ENCODE measurements at places on chromosomes 5 and 9. TPM values are rescaled to one million over a fixed set of nuclear protein-coding genes. Genes with fewer than 3 reads are reported as not detected.

The DMRT2 gene
- 0.45 TPM for total RNA-seq

The IL5 gene
- not detected for total RNA-seq

- DNase-seq = no peak
Observed at GRCh38 chr5:73417303-73418034, 31.1 kb downstream of the FOXD1 start.

The PPP2R2B gene
- total RNA-seq = 64.4 TPM

The ZFP37 gene
- 17.3 TPM for total RNA-seq

- peak; percentile 6 for DNase-seq
Observed at GRCh38 chr9:73183917-73184861, 32.5 kb downstream of the ANXA1 start.

DNA sequence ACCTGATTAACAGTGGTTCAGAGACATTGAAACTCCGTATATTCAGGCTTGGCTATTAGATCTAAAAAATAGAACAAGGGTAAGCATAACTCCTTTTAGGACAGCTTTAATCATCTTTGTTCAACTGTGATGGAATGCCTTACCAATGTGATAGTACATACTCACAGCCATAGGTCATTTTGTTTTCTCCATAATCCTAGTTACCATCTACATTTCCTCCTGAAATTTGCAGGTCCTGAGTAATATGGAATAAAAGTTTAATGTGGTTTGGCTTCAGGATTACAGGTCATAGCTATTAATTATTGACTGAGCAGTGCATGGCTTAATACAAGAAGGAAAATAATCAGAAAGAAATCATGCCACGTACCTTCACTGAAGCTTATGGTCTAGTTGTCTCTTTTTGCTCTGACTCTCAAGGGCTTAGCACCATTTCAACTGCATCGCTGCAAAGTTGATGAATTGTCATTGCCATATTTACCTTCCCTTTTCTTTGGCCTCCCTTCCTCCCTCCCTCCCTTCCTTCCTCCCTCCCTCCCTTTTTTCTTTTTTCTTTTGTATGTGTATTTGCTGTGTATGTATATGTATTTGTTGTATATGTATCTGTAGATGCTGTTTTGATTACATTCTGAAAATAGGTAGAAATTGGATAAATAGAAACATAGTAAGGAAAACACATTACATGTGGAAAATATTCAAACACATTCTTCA is 250.9 kb upstream of the ZNF608 start:
- DNase-seq = no peak

- DNase-seq = no peak
Observed at GRCh38 chr5:143214890-143215289, 188.6 kb downstream of the NR3C1 start.

- no peak for DNase-seq
Observed at GRCh38 chr9:120902569-120903535, 23.7 kb downstream of the TRAF1 start.

The FNIP1 gene
- 40.1 TPM for total RNA-seq

The FBXL7 gene
- 7.8 TPM for total RNA-seq

The ZNF169 gene
- total RNA-seq = 9.8 TPM

The AHRR gene
- total RNA-seq = 1.5 TPM

DNA sequence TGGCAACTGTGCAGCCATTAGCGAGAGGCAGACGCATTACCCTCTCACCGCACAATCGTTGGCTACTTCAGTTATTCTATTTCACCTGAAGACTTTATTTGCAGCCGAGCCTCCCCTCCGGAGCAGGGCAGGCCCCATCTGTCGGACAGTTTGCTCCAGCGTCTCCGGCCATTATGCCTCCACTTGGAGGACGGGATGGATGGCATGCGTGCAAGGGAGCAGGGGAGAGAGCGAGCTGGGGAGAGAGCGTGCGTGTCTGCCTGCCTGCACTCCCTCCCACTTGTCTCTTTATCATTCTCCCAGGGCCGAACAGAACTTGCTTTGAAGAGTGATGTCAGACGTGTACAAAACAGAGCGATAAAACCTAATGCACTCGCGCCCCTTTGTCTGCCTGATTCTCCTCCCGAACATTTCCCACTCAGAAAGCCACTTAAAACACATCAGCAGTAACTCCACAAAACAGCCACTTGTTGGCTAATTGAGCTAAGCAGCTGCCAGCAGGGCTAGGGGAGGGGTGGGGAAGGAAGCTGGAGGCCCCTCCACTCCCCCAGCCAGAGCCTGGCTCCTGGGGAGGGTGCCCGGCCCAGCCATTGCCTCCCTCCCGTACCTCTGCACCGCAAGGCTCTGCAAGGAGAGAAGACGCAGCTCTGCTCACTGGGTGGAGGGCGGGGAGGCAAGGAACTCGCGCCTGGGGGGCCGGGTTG is 43.4 kb upstream of the FUBP3 start:
- peak; percentile 31 for DNase-seq

GRCh38 chr5:19462019-19462418 is 526.0 kb downstream of the CDH18 start:
- DNase-seq = no peak

The IARS1 gene
- total RNA-seq = 135 TPM

GRCh38 chr9:37974506-37975173 is 70.7 kb upstream of the SLC25A51 start:
- no peak for DNase-seq

DNA sequence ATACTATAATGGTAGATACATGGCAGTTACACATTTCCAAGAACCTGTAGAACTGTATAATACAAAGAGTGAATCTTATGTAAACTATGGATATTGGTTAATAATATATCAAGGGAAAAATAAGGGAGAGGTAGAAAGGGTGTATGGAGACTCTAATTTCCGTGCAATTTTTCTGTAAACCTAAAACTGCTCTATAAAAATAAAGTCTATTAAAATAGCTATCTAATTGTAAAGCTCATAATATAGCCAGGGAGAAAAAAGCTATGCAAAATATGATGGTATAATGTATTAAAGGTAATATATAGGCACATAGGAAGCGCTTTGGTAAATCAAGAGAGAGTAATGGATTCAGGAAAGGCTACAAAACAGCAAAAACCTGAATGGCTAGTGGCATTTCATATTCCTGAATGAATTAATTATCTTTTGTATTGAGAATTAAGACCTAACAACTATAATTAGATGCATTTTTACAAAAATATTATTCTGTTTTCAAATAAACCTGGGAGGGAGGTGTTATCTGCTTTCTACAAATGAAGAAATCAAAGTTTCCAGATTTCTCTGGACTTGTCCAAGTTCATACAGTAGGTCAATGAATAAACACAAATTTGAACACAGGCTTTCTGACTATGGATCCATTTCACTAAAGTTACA is 22.8 kb downstream of the ANXA1 start:
- DNase-seq = no peak

DNA sequence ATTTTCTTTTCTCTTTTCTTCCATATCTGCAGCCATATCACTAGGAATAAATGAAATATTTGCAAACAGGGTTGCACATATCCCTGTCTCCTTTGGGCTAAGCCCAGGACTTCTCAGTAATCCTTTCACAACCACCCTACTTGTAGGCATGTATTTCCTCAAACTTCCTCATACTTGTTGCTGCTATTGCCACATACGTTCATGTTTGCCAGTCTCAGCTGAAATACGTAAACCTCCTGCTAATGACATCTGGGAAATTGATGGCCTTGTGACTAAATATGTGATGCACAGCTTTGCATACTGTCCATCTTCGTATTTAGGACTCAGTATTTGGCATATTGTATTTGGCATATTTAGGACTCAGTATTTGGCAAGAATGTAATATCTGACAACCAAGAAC is 224.6 kb downstream of the PLK2 start:
- DNase-seq = no peak

DNA sequence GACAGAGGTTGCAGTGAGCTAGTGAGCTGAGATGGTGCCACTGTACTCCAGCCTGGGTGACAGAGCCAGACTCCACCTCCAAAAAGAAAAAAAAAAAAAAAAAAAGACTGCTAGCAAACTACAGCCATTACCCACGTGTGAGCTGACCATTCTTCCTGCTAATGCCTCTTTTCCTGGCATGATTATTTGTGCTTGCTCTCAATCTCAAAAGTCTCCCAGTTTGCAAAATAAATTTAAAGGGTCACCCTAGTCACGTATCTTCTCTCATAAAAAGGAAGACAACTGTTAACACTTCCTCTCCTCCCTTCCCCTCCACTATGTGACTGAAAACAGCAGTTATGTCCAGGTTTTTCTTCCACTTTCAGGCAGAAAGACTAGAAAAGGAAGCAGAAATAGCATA is 37.2 kb downstream of the TRIM36 start:
- no peak for DNase-seq

GRCh38 chr5:96651047-96651446 is 11.1 kb upstream of the CAST start:
- DNase-seq = no peak

DNA sequence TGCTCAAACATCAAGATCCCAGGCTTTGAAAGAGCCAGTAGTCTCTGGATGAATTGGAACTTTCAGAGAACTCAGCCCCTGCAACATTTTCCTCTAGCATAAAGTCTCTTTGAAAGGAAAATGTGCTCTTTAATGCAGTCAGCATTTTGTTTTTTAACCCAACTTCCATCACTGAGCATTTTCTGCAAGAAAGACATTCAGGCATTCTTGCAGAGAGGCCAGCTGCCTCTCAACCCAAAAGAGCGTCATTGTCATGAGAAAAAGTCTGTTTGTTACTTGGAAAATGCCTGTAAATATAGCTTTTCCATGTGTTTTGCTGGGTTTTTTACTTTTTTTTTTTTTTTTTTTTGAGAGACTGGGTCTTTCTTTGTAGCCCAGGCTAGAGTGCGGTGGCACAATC is 225.0 kb downstream of the ADAMTSL1 start:
- no peak for DNase-seq

DNA sequence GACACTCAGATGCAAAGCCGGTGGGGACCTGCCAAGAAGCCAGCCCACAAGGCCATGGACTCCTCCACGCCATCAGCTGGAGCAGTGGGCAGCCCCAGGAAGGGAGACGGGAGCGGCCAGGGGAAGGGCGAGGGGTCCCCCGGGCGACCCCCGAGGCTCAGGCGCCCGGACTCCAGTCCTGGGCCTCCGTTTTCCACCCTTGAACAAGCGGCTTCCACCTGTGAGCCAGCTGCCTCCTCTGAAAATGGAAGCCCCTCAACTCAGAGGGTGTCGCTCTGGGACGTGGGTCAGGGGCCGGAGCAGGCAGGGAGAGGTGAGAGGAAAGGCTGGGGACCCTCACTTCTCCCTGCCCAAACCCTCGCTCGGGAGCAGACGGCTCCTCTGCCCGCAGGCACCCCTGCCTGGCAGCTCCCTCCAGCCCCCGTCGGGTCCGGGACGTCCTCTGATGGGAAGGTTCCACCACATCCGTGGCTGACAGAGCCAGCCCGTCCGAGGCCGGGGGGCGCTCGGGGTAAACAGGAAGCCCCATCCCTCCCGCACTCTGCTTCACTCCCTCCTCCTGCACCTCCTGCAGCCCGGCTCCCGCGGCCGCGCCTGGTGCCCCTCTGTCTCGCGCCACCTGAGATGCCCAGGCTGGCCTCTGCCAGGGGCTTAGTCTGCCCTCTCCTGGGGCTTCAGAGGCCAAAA is 3.7 kb upstream of the EGFL7 start:
- DNase-seq = no peak

DNA sequence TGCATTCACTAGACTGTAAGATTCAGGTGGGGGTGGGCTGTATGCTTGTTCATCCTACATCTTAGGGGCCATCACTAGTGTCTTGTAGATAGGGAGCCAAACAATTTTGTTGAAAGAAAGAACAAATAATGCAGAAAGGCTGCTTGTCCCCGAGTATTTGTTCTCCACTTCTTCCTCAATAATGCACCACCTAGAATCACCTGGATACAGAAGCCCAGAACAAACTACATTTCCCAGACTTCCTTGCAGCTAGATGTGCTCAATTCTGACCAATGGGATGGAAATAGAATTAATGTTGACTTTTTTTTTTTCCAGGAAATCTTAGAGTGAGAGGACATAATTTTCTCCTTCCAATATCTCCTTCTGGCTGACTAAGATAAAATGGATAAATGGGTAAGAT is 38.9 kb upstream of the TNFSF8 start:
- no peak for DNase-seq

The ACTBL2 gene
- total RNA-seq = not detected

DNA sequence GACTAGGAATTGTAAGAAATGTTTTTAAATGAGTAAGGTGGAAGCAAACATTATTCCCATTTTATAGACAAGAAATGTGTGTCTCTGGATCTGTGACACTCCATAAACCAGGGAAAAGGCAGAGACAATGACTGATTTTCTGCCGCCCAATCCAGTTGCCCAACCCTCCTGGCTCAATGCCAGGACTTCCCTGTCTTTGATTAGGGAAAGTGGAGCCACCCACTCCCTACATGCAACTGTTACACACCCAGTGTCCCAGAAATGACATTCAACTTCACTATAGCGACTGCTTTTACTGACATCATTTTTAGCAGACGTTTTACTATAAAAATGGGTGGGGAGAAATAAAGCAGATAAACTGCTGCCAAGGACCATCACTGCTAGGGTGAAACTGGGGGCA is 79.7 kb downstream of the THBS4 start:
- no peak for DNase-seq

DNA sequence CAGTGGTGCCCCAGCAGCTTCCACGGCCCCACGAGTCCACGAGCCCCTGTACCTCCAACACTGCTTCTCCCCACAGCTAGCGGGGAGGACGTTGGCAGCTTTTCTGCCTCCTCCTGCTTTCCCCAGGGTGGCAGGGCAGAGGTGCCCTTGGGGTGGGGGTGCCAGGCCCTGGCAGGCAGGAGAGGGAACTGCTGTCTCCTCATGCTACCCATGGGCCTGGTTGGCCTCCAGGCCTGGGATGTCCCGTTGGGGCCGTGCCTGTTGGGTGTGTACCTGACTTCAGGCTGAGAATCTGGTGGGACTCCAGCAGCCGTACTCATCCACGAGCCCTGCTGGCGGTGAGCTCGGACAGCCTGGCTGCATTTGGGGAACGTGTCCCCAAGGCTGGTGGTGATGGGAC is 27.3 kb downstream of the RXRA start:
- no peak for DNase-seq

The LHX3 gene
- total RNA-seq = not detected

DNA sequence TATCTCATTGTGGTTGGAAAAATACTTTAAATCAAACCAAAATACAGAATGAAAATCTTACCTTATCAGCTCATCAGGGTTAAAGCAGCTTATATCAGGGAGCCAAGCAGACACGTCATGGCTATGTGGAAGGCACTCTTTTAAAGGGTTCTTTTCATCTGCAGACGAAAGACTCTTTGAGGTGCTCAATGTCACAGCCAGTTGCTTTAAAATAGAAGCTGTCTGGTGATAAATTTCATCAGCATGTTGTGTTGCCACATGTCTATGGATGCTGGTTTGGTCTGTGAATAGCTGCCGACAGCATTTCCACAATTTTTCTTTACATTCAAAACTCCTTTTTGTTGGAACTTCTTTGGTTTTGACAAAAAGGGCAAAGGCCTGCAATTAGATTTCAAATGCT is 7.5 kb downstream of the TSTD2 start:
- DNase-seq = no peak

- no peak for DNase-seq
Observed at GRCh38 chr9:81716409-81716808, 27.1 kb upstream of the TLE1 start.

- no peak for DNase-seq
Observed at GRCh38 chr5:131198625-131199024, 27.9 kb downstream of the LYRM7 start.

The FKBP15 gene
- total RNA-seq = 23.0 TPM

GRCh38 chr5:6748142-6748541 is 34.9 kb downstream of the TENT4A start:
- no peak for DNase-seq

Data from cerebellum (tissue), 4 donors.